Dermis blood vessel endothelial cell (primary cell): ENCODE measurements at places on chromosomes 3 and 15. TPM values are rescaled to one million over a fixed set of nuclear protein-coding genes. Genes with fewer than 3 reads are reported as not detected.

Gene ATP13A5
- total RNA-seq: not detected in 2 replicates

Gene SLMAP
- total RNA-seq: 43.2 and 50.0 TPM in 2 replicates

Gene SNTN
- total RNA-seq: not detected in 2 replicates

Gene ROBO2
- total RNA-seq: not detected in 2 replicates

Gene CCR5
- not detected in 2 replicates for total RNA-seq

Gene EPHB3
- total RNA-seq: under 0.01 and 0.23 TPM in 2 replicates

Gene NPAP1
- total RNA-seq: not detected in 2 replicates

Gene LRTM1
- not detected in 2 replicates for total RNA-seq

Gene IMPG2
- 0.37 and 0.85 TPM in 2 replicates for total RNA-seq

Gene PARL
- 29.6 and 32.0 TPM in 2 replicates for total RNA-seq

Gene MYO5C
- 26.7 and 44.2 TPM in 2 replicates for total RNA-seq

Gene TNFSF10
- total RNA-seq: 169 and 180 TPM in 2 replicates

Gene RTF1
- total RNA-seq: 25.4 and 25.9 TPM in 2 replicates

Gene CCDC80
- 8.5 and 24.3 TPM in 2 replicates for total RNA-seq

Gene GOLGA8G
- not detected in 2 replicates for total RNA-seq

Gene SYNPR
- not detected in 2 replicates for total RNA-seq

Gene LEO1
- total RNA-seq: 38.6 and 59.1 TPM in 2 replicates

Gene XPC
- total RNA-seq: 43.6 and 60.0 TPM in 2 replicates

Gene RPL15
- 1,782 and 3,418 TPM in 2 replicates for total RNA-seq

Gene CXCR6
- total RNA-seq: not detected in 2 replicates

Gene DAZL
- not detected in 2 replicates for total RNA-seq

Gene MST1R
- total RNA-seq: 0.34 and 0.65 TPM in 2 replicates

Gene APBA2
- total RNA-seq: 18.5 and 24.1 TPM in 2 replicates

Gene SERPINI2
- total RNA-seq: not detected in 2 replicates
